ENCODE measurements at places on chromosomes 4 and X. TPM values are rescaled to one million over a fixed set of nuclear protein-coding genes. Genes with fewer than 3 reads are reported as not detected.

Gene MAGIX
- 0.26 TPM for total RNA-seq

Gene PPP2R3B
- 37.2 TPM for total RNA-seq

Gene ZNF630
- 1.3 TPM for total RNA-seq

Gene FAT1
- 0.43 TPM for total RNA-seq

Gene HHIP
- not detected for total RNA-seq

GRCh38 chr4:110034026-110034393 lies 121.3 kb downstream of the EGF start:
- DNase-seq = no peak
- peaks cover 2% of the 10 kb centered on the region for H3K4me1 ChIP-seq
- no peak overlapping the region for H3K27ac ChIP-seq
- no peaks in the 10 kb centered on the region for H3K36me3 ChIP-seq
- no peak overlapping the region for H3K4me3 ChIP-seq

DNA sequence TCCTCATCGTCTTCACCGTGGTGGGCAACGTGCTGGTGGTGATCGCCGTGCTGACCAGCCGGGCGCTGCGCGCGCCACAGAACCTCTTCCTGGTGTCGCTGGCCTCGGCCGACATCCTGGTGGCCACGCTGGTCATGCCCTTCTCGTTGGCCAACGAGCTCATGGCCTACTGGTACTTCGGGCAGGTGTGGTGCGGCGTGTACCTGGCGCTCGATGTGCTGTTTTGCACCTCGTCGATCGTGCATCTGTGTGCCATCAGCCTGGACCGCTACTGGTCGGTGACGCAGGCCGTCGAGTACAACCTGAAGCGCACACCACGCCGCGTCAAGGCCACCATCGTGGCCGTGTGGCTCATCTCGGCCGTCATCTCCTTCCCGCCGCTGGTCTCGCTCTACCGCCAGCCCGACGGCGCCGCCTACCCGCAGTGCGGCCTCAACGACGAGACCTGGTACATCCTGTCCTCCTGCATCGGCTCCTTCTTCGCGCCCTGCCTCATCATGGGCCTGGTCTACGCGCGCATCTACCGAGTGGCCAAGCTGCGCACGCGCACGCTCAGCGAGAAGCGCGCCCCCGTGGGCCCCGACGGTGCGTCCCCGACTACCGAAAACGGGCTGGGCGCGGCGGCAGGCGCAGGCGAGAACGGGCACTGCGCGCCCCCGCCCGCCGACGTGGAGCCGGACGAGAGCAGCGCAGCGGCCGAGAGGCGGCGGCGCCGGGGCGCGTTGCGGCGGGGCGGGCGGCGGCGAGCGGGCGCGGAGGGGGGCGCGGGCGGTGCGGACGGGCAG lies 792 bp downstream of the ADRA2C start:
- H3K4me1 ChIP-seq = peaks cover 6% of the 10 kb centered on the region
- no peaks in the 10 kb centered on the region for H3K36me3 ChIP-seq
- H3K27me3 ChIP-seq = peaks cover 26% of the 10 kb centered on the region
- H3K27ac ChIP-seq = no peak overlapping the region

DNA sequence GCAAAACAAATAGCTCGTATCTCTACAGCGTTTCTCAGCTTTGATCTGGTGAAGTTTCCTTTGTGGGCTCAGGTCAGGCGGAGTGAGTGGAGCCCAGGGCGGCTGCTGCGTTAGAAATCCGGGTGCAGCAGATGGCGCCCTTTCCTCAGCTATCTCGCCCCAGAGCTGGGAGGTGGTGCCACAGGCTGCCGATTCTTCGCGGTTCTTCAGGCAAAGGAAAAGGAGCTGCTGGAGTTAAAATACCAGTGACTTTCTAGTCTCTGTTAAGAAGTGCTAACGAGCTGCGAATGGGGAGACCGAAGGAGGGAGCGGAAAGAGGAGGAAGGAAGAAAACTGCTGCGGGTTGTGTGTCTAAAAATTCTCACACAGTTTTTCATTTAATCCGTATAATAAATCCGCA lies 114.6 kb downstream of the CPE start:
- peak overlapping the region; percentile 56 for H3K4me3 ChIP-seq
- H3K36me3 ChIP-seq = no peaks in the 10 kb centered on the region
- H3K27ac ChIP-seq = no peak overlapping the region
- H3K27me3 ChIP-seq = peaks cover 12% of the 10 kb centered on the region
- peak; percentile 84 for DNase-seq

DNA sequence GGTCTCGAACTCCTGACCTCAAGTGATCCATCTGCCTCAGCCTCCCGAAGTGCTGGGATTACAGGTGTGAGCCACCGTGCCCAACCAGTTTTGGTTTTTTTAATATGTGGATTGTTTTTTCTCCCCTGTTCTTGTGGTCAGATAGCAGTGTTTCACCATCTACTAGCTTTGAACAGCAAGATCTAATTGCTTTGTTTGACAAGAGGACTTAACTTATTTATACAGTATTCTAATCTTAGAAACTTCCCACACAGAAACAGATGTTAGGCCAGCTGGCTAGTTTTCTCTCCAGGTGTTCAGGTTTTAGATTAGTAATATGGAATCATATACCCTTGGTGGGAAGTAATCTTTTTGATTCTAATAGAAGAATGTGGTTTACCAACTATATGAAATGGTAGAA lies 12.9 kb downstream of the ING2 start:
- DNase-seq = no peak
- H3K27me3 ChIP-seq = no peaks in the 10 kb centered on the region
- H3K4me1 ChIP-seq = no peaks in the 10 kb centered on the region
- no peak overlapping the region for H3K27ac ChIP-seq
- H3K36me3 ChIP-seq = no peaks in the 10 kb centered on the region

GRCh38 chr4:41866799-41867677 lies 68.2 kb upstream of the TMEM33 start:
- no peak overlapping the region for H3K27ac ChIP-seq
- H3K36me3 ChIP-seq = no peaks in the 10 kb centered on the region
- no peak for DNase-seq
- peaks cover 65% of the 10 kb centered on the region for H3K27me3 ChIP-seq

GRCh38 chr4:3780347-3781171 lies 14.4 kb downstream of the ADRA2C start:
- H3K27ac ChIP-seq = no peak overlapping the region
- H3K36me3 ChIP-seq = no peaks in the 10 kb centered on the region
- no peak for DNase-seq
- no peaks in the 10 kb centered on the region for H3K4me1 ChIP-seq
- H3K27me3 ChIP-seq = no peaks in the 10 kb centered on the region

- no peak overlapping the region for H3K27ac ChIP-seq
- H3K4me1 ChIP-seq = no peaks in the 10 kb centered on the region
- H3K36me3 ChIP-seq = no peaks in the 10 kb centered on the region
- DNase-seq = no peak
- H3K27me3 ChIP-seq = peaks cover 2% of the 10 kb centered on the region
- no peak overlapping the region for H3K4me3 ChIP-seq
Observed at GRCh38 chr4:149266301-149266700, 549.3 kb downstream of the IQCM start.

DNA sequence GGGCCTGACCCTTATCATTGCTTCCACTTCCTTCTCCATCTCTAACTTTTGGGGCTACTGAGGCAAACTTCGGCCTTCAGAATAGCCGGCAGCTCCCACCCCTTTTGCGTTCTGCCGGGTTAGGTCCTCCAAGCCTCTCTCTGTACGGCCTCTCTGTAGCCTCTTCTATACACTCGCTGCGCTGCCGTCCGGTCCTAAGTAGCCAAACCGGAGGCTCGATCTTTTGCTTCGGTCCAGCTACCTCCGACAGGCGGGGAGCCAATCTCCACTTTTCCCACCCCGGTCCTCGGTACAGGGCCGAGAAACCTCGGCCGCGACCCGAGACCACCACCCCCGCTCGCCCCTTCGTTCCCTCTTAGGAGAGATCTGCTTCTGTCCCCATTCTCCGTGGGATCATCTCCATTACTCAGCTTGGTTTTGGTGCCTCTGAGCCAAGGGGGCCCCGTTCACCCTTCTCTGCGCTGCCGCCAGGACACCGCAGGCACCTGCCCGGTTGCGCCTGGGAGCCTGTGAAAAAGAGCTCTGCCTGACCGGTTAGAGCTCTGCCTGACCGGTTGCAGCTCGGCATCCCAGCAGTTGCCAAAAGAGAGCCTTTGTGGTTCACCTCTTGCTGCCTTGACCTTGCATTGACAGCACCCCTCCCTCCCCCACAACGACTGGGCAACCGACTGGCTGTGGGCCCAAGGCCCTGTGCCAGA lies 1.0 kb upstream of the HTR2C start:
- H3K27ac ChIP-seq = no peak overlapping the region
- H3K4me3 ChIP-seq = no peak overlapping the region
- DNase-seq = no peak
- H3K27me3 ChIP-seq = peaks cover 37% of the 10 kb centered on the region
- H3K4me1 ChIP-seq = peaks cover 2% of the 10 kb centered on the region

DNA sequence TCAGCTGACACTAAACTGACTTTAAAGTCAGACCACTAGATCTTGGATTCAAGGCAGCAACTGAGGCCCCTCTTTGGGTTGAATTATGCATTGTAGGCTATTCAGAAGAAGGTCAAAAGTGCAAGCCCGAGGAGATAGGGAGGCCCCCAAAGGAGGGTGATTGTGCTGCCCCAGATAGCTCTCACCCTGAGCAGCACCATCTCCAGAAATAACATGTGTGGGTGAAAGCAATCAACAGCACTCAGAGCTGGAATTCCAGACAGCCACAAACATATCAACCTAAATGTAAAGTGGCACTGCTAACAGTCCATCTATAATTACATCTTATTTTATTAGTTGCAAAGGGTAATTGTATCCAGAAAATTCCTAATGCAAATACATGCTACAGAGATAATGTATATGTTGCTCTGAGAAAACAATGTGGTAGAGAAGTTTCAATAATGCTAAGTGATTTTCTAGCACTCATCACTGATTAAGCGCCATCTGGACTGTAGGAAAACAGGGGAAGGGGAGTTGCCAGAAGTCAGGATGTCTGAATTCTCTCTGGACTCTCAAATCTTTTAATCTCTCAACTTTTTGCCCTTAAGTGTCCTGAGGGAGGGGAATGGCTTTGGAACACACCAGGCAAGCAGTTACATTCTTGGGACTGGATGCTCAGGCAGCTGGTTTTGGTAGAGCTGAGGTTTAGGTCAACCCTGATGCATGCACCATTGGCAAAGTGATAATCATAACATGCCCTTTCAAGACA lies 61.8 kb upstream of the SFRP2 start:
- no peak overlapping the region for H3K4me3 ChIP-seq
- H3K27me3 ChIP-seq = peaks cover 13% of the 10 kb centered on the region
- no peaks in the 10 kb centered on the region for H3K4me1 ChIP-seq

GRCh38 chrX:131405497-131405896 lies 116.4 kb upstream of the IGSF1 start:
- no peak overlapping the region for H3K4me3 ChIP-seq
- H3K27ac ChIP-seq = no peak overlapping the region
- H3K4me1 ChIP-seq = no peaks in the 10 kb centered on the region
- no peaks in the 10 kb centered on the region for H3K27me3 ChIP-seq
- H3K36me3 ChIP-seq = no peaks in the 10 kb centered on the region

DNA sequence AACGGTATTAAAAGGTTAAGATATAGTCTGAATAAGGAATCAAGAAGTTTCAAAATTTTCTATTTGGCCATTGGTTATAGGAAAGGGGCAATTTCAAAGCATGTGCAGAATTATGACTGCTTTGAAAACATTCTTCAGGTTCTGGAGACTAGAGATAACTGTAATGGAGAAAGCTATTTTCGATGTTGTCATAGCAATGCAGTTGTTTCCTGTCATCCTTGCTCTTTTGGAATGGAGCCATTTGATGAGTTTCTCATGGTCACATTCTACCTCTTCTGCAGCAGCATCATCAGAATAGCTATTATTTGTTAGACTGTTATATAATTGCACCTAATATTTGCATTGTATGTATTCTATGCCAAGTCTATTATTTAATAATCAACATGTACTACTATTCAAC lies 368.2 kb upstream of the NR3C2 start:
- no peak overlapping the region for H3K27ac ChIP-seq
- DNase-seq = no peak
- peaks cover 2% of the 10 kb centered on the region for H3K27me3 ChIP-seq
- no peak overlapping the region for H3K4me3 ChIP-seq
- H3K4me1 ChIP-seq = no peaks in the 10 kb centered on the region
- no peaks in the 10 kb centered on the region for H3K36me3 ChIP-seq

GRCh38 chr4:168758351-168758876 lies 251.6 kb downstream of the CBR4 start:
- H3K27ac ChIP-seq = no peak overlapping the region
- no peak overlapping the region for H3K4me3 ChIP-seq
- H3K4me1 ChIP-seq = no peaks in the 10 kb centered on the region

DNA sequence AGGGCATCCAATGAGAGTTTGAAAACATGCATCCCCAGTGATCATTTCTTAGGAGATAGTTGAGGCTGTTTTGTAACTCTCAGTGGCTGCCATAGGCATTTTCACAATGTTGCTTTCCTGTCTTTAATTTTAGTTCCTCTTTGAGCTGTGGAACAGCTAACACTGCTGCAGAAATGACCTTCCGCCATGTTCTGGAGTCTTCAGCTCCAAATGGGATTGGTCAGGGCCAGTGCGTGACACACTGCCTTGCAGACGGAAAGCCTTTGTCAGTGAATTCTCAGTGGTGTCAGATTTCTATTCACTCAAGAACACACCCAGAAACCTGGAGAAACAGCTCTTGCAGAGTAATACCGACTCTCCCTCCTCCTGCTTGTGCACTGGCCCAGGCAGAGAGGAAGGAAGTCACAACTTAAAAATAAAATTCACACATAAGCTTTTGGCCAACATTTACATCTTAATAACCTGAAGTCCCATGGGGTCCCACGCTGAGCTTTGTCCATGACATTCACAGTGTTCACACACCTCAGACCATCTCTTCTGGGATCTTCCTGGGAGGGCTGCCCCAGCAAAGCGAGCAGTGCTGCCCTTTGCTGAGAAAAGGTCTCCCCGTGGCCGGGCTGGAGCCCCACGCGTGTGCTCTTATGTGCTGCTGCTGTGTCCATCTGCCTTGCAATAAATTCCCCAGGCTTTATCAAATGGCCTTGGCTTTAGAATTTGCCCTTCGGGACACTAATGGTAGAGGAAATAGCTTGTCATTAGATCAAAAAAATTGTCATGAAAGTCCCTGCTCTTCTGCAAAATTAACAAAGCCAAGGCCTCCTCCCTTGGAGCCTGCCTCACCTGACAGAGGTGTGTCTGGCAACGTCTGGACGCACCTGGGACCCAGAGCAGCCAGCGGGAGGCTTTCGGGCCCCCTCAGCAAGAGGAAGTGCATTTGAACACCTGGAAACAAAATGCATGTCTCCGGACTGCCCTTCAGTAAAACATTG lies 126.8 kb downstream of the IRF2 start:
- no peak overlapping the region for H3K27ac ChIP-seq
- H3K4me1 ChIP-seq = peaks cover 14% of the 10 kb centered on the region

DNA sequence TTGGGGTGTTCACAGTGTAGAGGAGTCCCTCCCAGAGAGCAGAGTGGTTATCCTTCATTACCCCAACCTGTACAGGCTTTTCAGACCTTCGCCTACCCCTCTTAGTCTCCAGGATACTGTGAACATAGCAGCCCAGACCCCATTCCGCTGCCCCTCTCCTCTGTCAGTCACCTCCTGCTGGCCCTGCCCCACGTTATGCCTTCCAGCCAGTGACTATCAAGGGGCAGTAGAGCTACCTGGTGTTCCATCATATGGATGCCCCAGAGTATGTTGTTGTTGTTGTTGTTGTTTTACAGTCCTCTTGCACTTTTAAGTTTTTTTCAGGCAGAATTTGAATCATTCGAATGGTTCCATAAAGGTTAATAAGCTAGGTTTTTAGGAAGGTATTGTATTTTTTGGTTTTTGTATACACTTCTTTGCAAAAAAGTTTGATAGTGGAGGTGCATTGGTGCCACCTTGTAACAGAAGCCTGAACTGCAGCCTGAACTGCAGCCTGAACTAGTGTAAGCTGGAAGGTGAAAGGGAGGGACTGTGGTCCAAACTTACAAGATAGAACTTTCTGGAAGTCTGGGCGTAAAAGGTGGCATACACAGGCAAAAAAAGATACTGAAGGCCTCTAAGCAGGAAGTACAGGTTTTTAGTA lies 101.4 kb upstream of the RAB40AL start:
- H3K4me1 ChIP-seq = no peaks in the 10 kb centered on the region
- no peaks in the 10 kb centered on the region for H3K27me3 ChIP-seq
- H3K27ac ChIP-seq = no peak overlapping the region
- DNase-seq = peak; percentile 16
